Testis (tissue), 5 donors: ENCODE measurements at places on chromosomes 2 and 18. TPM values are rescaled to one million over a fixed set of nuclear protein-coding genes. Genes with fewer than 3 reads are reported as not detected.

The MEP1B gene
- 0.19 TPM for total RNA-seq

The CCDC85A gene
- 2.9 TPM for total RNA-seq

The CCDC148 gene
- 5.0 TPM for total RNA-seq

The RGPD5 gene
- 54.0 TPM for total RNA-seq

GRCh38 chr2:134737671-134738070 lies 18.9 kb upstream of the TMEM163 start:
- H3K27me3 ChIP-seq = no peaks in the 10 kb centered on the region
- no peaks in the 10 kb centered on the region for H3K36me3 ChIP-seq
- H3K27ac ChIP-seq = no peak overlapping the region
- no peak overlapping the region for H3K4me3 ChIP-seq

- no peaks in the 10 kb centered on the region for H3K36me3 ChIP-seq
- no peaks in the 10 kb centered on the region for H3K4me1 ChIP-seq
- no peak overlapping the region for H3K27ac ChIP-seq
- no peak for DNase-seq
Observed at GRCh38 chr2:117858336-117858735, 43.8 kb downstream of the DDX18 start.

GRCh38 chr18:56727399-56727798 lies 76.2 kb downstream of the WDR7 start:
- no peaks in the 10 kb centered on the region for H3K27me3 ChIP-seq
- H3K4me3 ChIP-seq = no peak overlapping the region
- no peak overlapping the region for H3K27ac ChIP-seq
- no peaks in the 10 kb centered on the region for H3K36me3 ChIP-seq

DNA sequence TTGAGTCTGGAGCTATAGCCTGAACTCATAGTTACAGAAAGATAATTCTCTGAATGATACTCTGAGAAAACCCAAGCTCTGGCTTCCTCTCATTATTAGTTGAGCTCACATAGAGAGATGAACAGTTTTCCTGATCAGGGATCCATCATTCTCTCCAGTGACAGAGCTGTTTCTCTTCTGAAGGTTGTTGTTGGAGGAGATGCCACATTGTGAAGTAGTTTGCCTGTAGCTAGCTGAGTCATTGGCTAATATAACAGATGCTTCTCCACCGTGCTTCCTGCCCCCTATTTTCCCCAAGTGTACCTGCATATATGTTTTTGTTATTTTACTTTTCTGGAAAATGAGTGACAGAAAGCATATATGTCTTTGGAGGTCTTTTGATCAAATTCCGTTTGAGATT lies 64.6 kb downstream of the OSBPL6 start:
- H3K27me3 ChIP-seq = no peaks in the 10 kb centered on the region
- no peaks in the 10 kb centered on the region for H3K4me1 ChIP-seq
- H3K36me3 ChIP-seq = no peaks in the 10 kb centered on the region
- DNase-seq = no peak

DNA sequence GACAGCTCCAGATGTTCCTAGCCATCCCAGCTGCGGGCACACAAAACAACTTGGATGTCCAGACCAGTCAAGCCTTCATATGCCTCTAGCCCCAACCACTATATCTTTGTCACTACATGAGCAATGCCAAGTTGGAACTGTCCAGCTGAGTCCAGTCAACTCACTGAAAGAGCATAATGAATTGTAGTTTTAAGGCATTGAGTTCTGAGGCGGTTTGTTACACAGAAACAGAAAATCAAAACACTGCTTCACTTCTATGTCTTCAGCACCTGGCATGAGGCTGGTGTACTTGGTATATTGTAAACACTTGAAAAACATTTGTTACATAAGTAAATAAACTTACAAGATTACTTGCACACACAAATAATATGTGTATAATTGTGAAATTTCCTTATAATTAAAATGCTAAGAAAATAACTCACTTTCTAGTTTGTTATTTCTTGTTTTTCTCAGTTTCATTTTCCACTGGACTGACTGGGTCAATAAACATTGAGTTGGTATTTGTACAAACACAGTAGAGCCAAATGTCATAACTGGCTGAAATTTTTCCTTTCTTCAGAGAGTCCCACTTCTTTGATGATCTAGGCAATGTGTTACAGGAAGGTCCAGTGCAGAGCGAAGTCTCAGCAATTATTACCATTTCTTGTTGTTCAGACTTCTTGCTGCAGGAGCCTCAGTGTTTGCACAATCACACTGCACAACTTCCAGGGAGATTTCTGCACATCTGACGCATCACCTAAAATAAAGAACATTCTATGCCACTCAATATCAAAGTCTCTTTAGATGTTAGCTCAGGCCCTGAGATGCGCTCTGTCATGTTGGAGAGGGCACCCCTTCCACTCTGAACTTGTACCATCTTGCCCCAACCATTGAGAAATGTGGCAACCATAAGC lies 38.2 kb upstream of the DPP4 start:
- H3K36me3 ChIP-seq = no peaks in the 10 kb centered on the region
- no peaks in the 10 kb centered on the region for H3K27me3 ChIP-seq
- no peaks in the 10 kb centered on the region for H3K4me1 ChIP-seq
- H3K27ac ChIP-seq = no peak overlapping the region
- H3K4me3 ChIP-seq = no peak overlapping the region

DNA sequence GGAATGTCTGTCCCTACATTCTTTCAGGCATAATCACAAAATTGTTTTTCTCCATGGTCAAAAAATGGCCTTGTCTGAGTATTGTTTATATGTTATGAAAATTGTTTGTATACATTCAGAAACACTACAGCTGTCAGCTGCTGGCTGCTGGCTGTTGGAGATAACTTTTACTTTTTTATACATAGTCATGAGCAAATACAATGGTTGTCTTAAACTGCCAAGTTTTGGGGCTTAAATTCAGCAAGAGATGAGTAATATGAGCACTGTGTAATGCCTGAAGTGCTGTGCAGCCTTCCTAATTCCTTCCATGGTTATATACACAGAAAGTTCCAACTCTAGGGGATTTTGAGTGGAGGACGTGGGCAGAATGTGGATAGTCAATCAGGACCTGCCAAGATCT lies 168.9 kb upstream of the RMP24 start:
- no peaks in the 10 kb centered on the region for H3K4me1 ChIP-seq
- no peak overlapping the region for H3K27ac ChIP-seq
- no peak for DNase-seq
- H3K27me3 ChIP-seq = no peaks in the 10 kb centered on the region
- no peaks in the 10 kb centered on the region for H3K36me3 ChIP-seq

DNA sequence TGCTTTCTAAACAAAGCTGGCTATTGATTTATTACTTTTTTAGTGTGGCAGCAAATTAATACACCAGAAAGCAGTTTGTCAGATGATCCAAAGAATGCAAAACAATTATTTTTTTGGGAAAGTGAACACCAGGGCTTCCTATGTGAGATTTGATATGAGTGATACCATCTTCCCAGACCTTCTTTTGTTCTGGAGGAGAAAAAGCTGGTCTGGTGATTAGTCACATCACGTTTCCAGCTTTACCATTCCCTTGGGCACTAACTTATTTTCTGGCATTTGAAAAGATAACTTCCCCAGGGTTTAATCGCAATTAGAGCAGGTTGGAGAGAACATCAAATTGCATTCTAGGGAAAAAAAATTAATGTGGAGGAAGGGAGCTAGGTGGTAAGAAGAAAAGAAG lies 182.9 kb upstream of the TANK start:
- no peak overlapping the region for H3K4me3 ChIP-seq
- H3K36me3 ChIP-seq = no peaks in the 10 kb centered on the region

DNA sequence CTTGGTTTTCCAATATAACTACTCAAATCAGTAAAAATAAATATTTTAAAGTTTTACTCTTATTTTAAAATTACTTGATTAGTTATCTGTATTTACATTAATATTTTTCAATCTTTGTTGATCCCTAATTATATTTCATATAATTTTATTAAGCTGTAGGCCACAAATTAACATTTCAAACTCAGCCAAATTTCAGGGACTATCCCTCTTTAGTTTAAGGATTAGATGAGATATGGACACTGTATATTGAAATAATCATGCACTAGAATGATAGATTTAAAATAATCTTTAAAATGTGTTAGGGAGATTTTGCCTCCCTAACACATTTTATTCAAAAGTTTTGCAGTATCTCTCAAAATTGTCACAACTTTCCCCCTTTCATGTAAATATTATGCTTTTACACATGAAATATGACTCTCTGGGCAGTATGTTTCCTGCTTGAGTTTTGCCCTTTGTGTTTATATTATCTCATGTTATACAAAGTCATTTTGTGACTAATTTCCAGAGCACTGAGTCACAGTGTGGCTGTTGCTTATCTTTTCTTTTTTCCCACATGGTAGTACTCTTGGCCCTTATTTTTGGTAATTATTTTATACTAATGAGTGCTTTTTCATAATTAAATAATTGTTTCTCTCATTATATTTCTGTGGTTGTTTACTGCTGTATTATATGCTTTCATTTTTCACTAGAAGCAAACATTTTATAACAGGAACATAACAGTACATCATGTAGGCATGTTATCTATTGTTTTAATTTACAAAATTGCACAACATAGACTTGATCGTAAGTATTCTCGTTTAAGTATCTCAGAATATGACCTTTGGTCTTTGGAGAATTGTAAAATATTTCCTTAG lies 1.2 kb downstream of the TFPI start:
- no peaks in the 10 kb centered on the region for H3K4me1 ChIP-seq
- H3K4me3 ChIP-seq = peak overlapping the region; percentile 43
- no peaks in the 10 kb centered on the region for H3K27me3 ChIP-seq
- H3K36me3 ChIP-seq = no peaks in the 10 kb centered on the region

GRCh38 chr2:201913201-201913600 lies 106.9 kb downstream of the CDK15 start:
- H3K4me1 ChIP-seq = no peaks in the 10 kb centered on the region
- no peak overlapping the region for H3K4me3 ChIP-seq
- no peak for DNase-seq
- H3K36me3 ChIP-seq = no peaks in the 10 kb centered on the region
- H3K27ac ChIP-seq = no peak overlapping the region
- no peaks in the 10 kb centered on the region for H3K27me3 ChIP-seq

DNA sequence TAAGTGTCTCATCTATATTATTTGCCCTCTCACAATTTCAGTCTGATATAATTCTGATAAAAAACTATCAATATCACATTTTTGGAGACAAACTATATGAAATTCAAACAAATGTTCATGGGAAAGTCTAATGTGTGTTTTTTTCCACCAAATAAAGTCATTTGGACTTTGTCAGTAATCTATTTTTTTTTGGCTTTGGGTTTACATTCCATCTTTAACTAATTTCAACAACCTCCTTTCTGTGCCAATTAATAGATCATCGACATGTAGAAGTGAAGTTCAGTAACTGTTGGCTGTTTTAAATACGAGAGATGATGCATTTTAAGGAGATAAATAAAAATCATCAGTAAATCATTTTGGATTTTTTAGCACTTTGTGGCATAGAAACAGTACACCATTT lies 1623.0 kb upstream of the ACVR2A start:
- no peaks in the 10 kb centered on the region for H3K27me3 ChIP-seq
- H3K4me1 ChIP-seq = no peaks in the 10 kb centered on the region
- H3K27ac ChIP-seq = no peak overlapping the region

GRCh38 chr2:50872543-50872942 lies 159.4 kb downstream of the NRXN1 start:
- no peak for DNase-seq
- no peaks in the 10 kb centered on the region for H3K4me1 ChIP-seq
- H3K36me3 ChIP-seq = no peaks in the 10 kb centered on the region
- no peaks in the 10 kb centered on the region for H3K27me3 ChIP-seq

DNA sequence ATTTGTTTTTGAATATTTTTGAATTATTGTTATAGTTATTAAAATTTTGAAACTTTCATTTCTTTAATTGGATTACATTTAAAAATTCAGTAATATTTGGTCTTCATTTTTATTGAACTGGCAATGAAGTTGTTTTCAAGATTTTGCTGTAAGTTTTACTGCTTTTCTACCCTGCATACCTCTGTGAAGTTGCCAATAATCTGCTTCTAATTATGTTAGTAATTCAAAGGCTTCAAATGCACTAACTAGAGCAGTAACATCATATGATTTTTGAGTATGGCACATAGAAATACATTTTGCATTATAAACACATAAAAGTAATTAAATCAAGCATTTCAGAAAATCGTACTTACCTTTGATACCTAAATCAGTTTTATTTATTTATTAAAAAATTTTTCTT lies 40.3 kb upstream of the FAM171B start:
- no peak overlapping the region for H3K27ac ChIP-seq
- H3K36me3 ChIP-seq = no peaks in the 10 kb centered on the region
- no peaks in the 10 kb centered on the region for H3K4me1 ChIP-seq
- no peak for DNase-seq
- H3K27me3 ChIP-seq = no peaks in the 10 kb centered on the region

GRCh38 chr2:317501-318424 lies 29.9 kb upstream of the ALKAL2 start:
- H3K4me3 ChIP-seq = no peak overlapping the region
- H3K27me3 ChIP-seq = no peaks in the 10 kb centered on the region
- H3K4me1 ChIP-seq = no peaks in the 10 kb centered on the region
- no peak for DNase-seq
- H3K36me3 ChIP-seq = no peaks in the 10 kb centered on the region
- no peak overlapping the region for H3K27ac ChIP-seq
